AG04450 (cell line): ENCODE measurements at places on chromosomes 5 and 9.

- DNase-seq: peak; percentile 98
These were observed 118.8 kb upstream of the RPS23 start for GRCh38 chr5:82396871-82397514.

GRCh38 chr5:54516051-54516655 is 1.4 kb upstream of the SNX18 start:
- DNase-seq: no peak

DNA sequence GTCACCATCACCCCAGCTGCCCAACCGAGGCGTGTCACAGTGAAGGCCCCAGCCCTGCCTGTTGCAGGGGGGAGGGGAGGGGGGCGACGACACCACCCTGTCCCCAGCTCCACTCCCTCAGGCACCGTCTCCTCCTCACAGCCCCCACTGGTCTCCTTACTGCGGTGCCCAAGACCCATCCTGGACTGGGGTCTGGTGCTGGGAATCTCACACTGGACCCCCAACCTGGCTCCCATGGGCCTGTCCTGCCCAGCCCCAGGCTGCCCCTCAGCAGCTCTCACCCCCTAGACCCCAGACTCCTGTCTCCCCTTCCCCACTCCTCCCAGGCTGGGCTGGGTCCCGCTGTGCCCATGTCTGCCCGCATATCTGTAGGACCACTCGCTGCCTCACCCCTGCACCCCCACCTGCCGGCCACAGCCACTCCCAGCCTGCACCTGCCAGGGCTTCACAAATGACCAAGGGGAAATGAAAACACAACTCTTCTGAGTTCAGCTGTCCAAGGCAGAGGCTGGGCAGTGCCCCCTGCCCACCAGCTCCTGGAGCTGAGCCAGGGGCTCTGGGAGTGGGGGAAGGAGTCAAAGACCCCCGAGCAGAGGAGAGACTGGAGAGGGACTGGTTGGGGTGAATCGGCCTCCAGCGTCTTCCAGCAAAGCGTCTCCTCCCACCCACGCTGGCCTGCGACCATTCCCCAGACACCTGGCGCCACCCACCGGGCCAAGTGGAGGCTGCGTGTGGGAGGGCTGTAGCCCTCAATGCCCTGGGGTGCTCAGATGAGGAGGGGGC is 32.6 kb upstream of the EGFL7 start:
- DNase-seq: no peak

- no peak for DNase-seq
These were observed 114.6 kb downstream of the FAM170A start for GRCh38 chr5:119743927-119744326.

DNA sequence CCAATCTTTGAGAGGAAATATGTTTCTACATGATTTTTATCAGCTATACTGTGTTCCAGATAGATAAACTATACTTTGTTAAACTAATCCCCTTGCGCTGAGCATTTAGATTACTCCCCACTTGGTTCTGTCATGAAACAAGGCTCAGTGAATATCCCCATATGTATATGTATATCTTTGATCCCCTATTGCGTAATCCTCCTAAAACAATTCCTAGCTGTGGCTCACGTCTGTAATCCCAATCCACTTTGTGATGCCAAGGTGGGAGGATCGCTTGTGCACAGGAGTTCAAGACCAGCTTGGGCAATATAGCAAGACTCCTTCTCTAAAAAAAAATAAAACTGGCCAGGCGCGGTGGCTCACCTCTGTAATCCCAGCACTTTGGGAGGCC is 2.7 kb downstream of the PHYHD1 start:
- no peak for DNase-seq

GRCh38 chr5:171610686-171611085 is 174.9 kb upstream of the SMIM23 start:
- DNase-seq: no peak

- DNase-seq: no peak
These were observed 215.7 kb downstream of the GAS1 start for GRCh38 chr9:86731511-86732063.

DNA sequence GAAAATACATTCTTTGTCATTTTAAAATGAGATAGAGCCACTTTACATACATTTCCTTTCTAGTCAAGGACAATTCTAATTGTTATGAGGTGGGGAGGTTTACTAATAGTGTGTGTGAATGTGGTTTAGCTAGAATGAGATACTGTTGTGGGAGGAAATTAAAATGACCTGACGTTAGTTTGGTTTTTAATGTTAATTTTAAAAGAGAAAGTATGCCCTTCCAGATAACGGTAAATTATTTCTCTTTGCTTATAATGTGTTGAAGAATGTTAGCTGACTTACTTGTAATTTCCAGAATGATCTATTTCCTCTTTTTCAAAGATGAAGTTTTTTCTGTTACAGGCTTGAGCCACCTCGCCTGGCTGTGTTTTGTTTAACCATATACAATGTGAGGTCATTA is 1.7 kb upstream of the TAF7 start:
- DNase-seq: no peak

GRCh38 chr5:1492757-1493156 is 31.0 kb downstream of the LPCAT1 start:
- DNase-seq: no peak

GRCh38 chr5:93017849-93018248 is 563.2 kb downstream of the NR2F1-AS1 start:
- DNase-seq: peak; percentile 23

GRCh38 chr5:135269931-135270421 is 129.1 kb downstream of the MACROH2A1 start:
- DNase-seq: peak; percentile 69

DNA sequence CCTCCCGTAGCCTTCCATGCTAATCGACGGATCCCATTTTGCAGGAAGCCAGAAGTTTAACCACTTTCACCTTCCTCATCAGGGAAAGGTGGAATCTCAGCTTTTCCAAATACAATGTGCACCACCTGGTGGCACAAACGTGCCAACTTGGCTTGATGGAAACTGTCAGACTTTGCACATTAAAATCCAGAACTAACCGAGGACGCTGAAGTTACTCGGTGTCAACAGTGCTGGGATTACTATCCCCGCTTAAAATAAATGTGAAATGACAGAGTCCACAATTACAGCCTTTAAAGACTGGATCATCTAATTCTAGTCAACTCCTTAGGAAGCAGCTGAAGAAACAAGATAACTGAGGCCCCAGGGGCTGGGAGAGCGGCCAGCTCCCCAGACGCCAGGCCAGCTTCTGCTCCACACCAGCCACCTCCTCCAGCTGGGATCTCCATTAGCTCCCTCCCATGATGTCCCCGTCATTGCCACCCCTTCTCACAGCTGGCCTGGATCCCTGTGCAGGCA is 50.1 kb upstream of the RETREG1 start:
- DNase-seq: no peak

DNA sequence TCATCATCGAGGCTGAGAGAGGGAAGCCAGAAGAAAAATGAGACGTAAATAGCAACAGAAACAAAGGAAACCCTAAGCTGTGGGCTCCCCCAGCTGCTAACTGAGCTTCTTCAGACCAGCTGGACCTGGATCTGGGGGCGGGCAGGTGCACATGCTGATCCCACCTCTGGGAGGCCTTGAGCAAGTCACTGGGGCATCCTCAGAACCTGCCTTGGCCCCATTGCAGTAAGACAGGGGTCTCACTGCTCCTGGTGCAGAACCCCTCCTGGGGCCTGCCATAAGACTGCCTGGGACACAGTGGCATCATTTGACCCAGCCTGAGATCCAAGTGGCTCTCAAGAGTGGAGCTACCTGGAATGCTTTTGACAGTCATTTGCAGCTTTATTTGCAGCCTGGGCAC is 77.4 kb downstream of the PHF2 start:
- DNase-seq: no peak

DNA sequence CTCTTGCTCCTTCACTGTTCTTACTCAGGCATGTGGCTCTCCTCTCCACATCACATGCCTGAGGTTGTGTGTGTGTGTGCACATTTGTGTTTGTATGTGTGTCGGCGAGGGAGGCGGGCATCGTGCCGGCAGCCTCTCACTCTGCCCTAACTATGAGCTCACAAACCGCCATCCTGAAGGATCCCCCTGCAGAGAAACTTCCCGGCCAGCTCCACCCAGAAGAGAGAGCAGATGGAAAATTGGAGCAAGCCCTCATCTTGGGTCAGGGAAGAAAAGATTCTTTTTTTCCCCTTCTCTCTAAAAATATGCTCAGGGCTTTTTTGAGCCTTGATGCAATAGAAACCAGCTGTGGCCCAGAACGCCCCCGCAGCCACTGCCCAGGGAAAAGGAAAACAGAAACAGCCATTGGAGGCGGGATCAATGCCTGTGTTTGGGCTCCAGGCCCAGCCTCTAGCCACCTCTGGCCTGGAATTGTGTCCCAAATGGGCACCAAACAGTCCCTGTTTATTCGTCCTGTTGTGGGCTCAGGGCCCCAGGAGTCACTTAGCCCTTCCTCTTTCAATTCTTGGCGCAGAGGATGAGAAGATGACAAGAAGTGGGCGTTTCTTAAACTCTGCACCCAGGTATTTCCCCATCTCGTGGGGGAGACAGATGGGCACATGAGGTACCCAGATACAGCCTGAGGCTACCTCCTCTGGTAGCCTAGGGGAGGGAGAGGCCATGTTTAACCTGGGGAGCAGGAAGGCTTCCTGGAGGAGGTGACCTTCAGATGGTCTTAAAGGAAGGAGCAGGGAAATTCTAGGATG is 151.5 kb downstream of the RGS3 start:
- DNase-seq: no peak

GRCh38 chr9:69090140-69090750 is 54.7 kb downstream of the FXN start:
- DNase-seq: no peak

DNA sequence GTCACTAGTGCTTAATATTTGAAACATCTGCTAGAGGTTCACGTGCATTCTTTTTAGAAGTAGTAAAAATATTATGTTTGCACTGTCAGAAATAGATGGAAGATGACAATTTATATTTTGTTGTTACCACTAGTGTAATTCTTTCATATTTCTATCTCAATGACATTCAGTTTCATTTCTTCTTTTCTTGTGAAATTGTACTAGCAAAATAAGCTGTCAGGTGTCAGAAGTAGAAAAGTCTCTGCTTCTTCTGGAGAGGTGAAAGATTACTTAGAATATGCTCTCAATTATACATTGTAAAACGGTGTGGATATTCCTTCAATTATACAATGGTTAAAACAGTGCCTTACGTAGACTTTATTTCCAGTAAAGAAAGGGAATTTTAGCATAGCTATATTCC is 395.4 kb downstream of the CSNK1G3 start:
- DNase-seq: no peak

DNA sequence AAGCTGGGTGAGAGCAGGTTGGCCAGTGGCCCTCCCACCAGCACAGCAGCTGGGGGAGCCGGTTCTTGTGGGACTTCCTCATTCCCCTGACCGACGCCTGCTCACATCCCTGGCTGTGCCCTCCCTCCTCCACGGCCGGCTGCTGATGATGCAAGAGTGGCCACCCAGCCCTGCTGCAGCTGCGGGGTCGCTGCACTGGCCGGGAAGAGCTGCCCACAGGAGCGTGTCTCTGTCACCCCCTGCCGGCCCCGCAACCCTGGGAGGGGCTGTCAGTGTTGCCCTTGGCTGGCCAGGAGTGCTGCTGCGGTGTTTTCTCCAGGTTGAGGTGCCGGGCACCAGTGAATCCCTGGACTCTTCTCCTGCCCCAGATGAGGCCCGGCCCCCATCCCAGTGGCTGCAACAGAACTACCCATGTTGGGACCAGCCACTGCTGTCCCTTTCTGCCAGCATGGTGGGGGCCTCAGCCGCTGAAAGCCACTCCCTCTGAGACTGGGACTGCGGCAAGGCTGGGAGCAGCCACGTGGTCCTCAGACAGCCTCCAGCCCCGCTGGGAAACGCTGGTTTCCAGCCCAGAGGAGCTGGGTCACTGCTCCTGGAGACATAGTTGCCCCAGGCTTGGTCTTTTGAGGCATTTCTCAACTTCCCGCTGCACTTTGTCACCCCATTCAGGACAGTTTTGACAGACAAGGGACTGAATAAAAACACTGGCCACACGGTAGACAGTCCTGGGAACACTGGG is 739 bp downstream of the CARD9 start:
- DNase-seq: peak; percentile 75

- no peak for DNase-seq
These were observed 34.1 kb downstream of the COL15A1 start for GRCh38 chr9:98977813-98978212.

DNA sequence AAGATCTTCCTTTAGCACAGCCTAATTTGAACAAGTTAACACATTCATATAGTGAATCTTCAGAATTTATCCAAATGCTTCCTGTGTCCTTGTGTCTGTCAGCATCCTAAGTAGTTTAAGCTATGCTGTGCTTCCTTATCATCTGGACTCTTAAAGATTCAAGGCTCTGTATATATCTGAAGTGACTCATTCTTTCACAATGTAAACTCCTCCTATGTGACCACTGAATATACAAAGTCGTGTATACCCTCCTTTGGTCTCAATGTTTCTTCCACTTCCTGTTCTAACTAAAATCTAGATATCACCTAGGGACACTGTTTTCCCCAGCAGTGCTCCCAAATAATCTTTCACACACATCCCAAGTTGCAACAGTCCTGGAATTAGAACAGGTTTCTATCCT is 935.7 kb upstream of the NUDT12 start:
- DNase-seq: peak; percentile 52

DNA sequence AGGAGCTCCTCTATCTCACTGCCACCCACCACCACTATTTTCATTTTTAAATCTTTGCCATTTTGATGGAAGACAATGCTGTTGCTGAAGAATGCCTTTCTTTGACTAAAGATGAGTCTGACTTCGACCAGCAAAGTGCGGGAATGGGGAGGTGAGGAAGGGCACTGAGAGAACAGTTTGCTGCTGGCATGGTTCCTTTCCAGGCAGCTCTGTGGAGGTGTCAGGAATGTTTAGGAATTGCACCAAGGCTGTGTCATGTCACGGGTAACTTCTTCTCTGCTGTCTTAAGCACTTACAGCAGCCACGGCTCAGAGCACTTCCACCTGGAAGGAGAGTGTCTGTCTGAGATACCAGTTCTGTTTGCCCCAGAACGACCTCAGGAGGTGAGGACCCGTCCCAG is 41.4 kb upstream of the SHB start:
- no peak for DNase-seq

GRCh38 chr5:66529182-66529581 is 67.0 kb upstream of the MAST4 start:
- no peak for DNase-seq

DNA sequence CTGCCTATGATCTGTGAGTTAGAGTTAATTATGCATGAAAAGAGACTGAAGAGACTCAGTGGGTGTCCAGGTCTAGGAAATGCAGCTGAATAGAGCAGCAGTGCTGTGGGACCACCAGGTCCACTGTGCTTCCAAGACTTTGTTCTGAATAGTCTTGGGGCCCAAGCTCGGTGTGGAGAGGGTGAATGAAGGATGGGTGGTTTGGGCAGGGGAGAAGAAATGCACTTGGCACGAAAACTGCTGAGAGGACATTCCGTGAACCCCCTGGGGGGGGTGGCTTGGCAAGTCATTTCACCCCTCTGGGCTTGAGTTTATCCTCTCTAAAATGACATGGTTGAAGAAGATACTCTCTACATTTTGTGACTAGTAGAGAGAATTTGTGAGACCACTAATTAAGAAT is 36.0 kb upstream of the GOLPH3 start:
- DNase-seq: no peak

DNA sequence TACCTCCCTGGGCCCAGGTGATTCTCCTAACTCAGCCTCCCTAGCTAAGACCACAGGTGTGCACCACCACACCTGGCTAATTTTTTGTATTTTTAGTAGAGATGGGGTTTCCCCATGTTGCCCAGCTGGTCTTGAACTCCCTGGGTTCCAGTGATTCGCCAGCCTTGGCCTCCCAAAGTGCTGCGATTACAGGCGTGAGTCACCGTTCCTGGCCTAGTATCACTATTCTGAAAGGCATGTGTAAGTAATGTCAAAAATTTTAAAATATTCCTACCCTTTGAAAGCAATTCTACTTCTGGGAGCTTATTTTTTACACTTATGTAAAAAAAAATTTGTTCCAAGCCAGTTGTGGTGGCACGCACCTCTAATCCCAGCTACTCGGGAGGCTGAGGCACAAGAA is 27.1 kb upstream of the TLE1 start:
- DNase-seq: peak; percentile 7

- no peak for DNase-seq
These were observed 829 bp downstream of the ANXA1 start for GRCh38 chr9:73152543-73152844.
